Hematopoietic multipotent progenitor cell treated with erythropoietin and hydrocortisone succinate and interleukin-3 and kit ligand, for 8 days (in vitro differentiated cells): ENCODE measurements at places on chromosomes 6 and 20.

DNA sequence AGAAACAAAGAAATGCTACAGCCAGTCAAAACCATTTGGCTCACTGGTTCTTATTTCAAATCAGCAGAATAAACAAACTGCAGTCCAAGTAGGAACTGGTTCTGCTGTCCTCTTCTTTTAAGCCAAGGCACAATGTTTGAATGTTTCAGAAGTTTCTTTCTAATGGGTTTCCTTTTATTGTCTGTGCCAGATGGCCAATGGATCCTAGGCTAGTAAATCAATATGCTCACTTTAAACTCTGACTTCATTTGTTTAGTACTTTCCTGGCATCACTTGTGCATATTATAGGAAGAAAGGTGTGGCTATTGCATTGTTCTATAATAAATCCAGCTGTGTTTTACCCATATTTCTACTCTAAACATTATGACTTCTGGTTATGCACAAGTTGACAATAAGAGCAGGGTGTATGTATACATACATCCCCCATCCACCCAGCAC is 99.7 kb upstream of the PLCB4 start:
- no peak for DNase-seq

- no peak for DNase-seq
Observed at GRCh38 chr6:7818257-7819214, 92.1 kb downstream of the TXNDC5 start.

GRCh38 chr20:380763-381580 is 412 bp downstream of the TRIB3 start:
- DNase-seq: peak; percentile 35

DNA sequence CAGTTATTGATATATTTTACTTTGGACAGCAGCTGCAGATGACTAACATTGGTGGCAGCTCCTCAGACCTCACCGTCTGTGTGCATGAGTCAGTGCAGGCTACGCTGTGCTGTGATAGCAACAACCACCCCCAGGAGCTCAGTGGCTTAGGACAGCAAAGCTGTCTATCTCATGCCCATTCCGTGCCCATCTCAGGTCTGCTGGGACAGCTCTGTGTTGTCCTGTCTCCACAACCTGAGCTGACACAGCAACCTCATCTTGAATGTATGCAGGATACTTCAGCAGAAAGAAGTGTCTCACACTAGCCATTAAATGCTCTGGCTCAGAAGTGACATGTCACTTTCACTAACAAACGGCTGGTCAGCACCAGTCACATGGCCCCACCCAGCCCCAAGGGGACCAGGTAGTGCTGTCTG is 47.7 kb downstream of the BANF2 start:
- DNase-seq: no peak

GRCh38 chr6:116467096-116467495 is 5.9 kb downstream of the CALHM6 start:
- no peak for DNase-seq

DNA sequence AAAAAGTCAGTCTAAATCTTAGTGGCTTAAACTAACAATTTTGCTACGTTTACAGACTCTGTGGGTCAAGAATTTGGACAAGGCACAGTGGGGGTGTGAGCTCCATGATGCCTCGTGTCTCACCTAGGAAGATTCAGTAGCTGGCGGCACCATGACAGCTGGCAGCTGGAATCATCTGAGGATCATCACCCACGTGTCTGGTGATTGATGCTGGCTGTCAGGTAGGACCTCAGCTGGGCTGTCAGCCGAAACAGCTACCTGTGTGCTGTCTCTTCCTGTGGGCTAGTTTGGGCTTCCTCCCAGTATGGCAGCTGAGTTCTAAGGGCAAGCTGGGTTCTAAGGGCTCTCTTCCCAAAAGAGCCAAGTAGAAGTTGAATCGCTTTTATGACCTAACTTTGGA is 26.4 kb upstream of the DLGAP4 start:
- DNase-seq: no peak

DNA sequence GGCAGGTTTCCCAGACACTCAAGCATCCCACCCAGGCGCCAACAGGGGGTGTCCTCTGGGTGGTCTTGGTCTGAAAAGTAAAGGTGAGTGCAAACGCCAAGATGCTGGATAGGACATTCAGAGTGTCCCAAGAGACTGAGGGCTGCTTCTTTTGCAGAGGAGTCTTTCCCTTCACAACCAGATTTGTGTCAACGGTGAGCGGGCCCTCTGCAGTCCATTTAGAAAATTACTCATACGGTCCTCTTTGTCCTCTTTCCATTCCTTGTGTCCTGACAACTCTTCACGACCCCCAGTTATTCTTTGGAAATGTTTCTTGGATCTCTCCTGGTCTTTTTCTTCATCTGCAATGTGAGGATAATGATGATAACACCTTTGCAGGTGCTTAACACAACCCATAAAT is 257.8 kb downstream of the CDC5L start:
- DNase-seq: no peak
